ENCODE measurements at places on chromosomes 11 and 22.
A peak's percentile ranks its signal among the peaks of the same experiment; 100 is the strongest.

- no peak for DNase-seq
Measured at GRCh38 chr11:119415966-119416365, 7.0 kb downstream of the THY1 start.

DNA sequence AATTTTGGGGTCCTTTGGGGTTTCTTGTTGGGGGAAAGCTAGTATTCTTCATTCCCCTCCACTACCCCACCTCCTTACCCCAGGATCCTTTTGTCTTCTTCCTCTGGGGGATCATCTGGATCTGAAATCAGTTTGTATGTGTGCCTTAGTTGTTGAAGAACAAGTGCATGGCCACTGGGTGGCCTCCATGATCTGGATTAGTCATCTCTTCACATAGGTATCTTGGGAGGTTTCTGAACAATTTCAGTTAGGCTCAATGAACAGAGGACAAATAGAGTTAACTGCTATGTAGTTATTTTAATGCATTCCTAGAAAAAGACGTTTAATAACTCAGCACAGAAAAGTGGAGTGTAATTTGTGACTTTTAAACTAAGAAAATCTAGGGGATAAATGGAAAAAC, 7.1 kb upstream of the VWA5A start:
- no peak for DNase-seq

DNA sequence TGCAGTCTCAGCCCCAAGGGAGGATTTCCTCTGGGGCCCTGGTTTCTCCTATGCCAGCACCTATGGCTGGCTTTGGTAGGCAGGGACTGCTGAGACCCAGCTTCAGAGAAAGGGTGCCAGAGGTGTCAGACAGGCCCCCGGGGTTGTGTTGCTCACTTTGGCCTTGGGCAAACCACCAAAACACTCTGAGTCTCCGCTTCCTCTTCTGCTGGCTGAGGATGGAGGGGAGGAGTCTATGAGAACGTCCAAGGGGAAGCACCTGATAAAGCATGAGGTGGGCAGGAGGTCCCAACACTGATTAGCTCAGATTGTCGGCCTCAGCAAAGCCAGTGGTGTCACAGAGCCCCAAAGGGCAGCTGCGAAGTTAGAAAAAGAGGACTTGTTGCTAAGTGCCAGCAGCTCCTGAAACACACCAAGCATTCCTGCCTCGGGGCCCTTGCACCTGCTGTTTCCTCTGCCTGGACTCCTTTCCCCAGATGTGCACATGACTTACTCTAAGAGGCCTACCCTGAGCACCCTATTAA, 10.5 kb downstream of the SMTNL1 start:
- no peak for DNase-seq

- no peak for DNase-seq
Measured at GRCh38 chr22:20658433-20659222, 115.3 kb upstream of the SERPIND1 start.

DNA sequence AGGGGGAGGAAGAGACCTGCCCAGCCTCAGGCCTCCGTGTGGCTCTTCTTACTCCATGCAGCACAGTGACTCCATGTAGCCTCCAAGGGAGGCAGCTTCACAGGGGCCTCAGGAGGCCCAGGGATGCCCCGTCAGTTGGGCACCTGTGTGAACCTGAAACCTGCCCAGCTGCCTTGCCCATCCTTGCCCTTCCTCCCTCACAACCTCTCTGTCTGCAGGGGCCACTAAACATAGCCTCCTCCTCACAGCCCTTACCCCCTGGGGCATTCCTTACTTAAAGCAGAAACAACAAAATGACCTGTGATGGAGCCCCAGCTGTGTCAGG, 7.1 kb downstream of the LRRC32 start:
- DNase-seq: no peak

DNA sequence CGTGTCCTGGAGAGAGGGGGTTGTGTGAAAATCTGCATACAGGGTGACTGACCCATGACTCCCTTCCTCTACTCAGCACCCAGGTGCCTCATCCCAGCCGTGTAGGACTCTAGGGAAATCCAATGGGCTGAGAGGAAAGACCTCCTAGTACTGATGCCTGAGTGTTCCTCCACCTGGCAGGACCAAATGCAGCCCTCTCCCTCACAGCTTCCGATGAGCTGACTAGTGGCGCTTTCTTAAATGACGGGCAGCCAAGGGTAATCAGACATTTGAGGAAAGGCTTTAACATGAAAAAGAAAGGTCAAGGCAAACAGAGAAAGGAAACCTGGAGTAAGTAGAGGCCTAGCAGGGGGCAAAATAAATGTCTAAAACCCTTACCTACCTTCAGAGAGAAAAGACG, 5.0 kb upstream of the KCNJ1 start:
- no peak for DNase-seq

DNA sequence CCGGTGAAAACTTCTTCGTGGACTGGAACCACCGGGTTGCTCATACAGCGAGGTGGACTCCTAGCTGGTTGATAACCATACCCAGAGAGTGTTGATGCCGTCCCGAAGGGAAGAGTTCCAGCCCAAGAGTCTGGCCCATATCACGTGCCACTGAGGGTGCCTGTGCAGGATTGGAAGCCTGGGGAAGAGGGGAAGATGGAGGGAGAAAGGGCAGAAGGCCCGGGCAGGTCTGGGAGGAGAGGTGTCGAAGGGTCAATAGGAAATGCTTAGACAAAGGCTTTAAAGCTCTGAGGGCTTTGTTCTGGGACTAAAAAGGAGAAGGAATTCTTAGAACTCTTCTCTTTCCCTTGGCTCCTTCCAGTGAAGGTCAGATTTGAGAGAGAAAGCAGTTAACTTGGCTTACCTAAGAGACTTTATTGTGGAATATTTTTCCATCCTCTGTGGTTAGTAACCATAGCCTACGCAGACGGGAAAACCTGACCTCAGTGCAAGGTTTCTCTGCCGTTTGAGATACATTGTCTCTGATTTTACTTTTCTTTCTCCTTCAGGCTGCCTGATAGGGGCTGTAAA, 70.5 kb downstream of the JAM3 start:
- no peak for DNase-seq

DNA sequence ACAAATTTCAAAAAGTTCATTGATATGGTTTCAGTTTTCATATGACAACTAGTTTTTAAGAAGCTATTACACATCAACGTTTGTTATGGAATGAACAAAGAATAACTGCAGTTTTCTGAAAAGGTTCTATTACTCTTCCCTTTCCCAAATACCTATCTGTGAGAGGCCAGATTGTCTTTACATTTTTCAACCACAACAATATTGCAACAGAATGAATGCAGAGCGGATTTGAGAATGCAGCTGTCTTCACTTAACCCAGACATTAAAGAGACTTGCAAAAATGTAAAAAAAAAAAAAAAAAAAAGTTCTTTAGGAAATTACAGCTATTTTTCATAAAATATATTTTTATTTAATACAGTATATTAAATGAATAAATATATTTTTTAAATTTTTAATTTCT, 250.8 kb downstream of the DDX10 start:
- no peak for DNase-seq

- no peak for DNase-seq
Measured at GRCh38 chr11:57305523-57305922, 19.2 kb downstream of the TNKS1BP1 start.

DNA sequence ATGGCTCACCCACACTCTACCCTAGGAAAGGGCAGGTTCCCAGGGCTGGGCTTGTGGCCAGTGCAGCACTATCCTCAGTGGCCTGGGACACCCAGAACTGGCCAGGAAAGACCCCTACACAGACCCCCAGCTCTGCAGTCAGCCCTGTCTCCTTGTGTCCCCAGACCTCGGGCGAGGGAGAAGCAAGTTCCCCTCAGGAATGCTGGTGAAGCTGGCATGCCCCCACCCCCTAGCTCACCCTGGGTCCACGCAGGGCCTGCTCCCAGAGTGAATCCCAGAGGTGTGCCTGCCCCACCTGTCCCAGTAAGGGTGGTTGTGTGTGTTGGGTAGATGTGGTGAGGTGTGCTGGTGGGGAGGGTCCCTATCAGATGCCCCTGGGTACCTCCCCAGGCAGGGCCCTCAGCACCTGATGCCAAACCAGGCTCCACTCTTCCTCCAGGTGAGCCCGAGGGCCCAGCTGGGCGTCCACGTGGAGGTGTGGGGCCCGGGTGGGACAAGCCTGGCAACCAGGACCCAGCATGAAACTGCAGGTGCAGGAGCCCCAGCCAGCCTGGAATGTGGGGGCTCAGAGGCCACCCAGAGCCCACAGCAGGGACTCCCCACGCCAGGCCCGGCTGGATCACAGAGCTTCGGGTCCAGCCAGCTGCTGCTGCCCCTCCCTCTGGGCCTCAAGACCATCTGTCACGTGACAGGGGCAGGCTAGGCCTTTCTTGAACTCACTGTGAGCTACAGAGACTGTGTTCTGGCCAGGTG, 48.4 kb upstream of the KCNQ1OT1 start:
- no peak for DNase-seq

GRCh38 chr11:70400643-70401042, 2.3 kb downstream of the CTTN start:
- DNase-seq: no peak

GRCh38 chr11:70478166-70478890, 80.0 kb downstream of the CTTN start:
- DNase-seq: no peak

- no peak for DNase-seq
Measured at GRCh38 chr11:64058494-64058893, 22.8 kb downstream of the FLRT1 start.

GRCh38 chr11:84552791-84553190, 1074.4 kb downstream of the DLG2 start:
- DNase-seq: no peak

DNA sequence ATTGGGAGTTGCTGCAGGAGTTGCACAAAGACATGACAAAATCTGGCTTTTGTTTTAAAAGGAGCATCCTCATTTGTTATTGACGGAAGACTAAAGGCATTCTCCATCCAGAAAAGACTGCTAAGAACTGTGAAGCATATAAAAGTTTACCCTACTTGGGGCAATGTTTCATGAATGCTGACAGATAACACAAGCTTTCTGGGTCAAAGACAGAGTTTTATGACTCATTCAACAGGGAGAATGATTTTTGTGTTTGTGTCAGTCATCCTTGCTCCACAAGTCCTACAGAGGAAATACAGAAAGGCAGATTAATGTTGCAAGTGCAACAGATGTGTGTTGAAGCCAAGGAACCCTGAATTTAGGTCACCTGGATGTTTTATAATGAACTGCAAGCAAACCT, 2.5 kb downstream of the GLYATL1 start:
- DNase-seq: no peak

DNA sequence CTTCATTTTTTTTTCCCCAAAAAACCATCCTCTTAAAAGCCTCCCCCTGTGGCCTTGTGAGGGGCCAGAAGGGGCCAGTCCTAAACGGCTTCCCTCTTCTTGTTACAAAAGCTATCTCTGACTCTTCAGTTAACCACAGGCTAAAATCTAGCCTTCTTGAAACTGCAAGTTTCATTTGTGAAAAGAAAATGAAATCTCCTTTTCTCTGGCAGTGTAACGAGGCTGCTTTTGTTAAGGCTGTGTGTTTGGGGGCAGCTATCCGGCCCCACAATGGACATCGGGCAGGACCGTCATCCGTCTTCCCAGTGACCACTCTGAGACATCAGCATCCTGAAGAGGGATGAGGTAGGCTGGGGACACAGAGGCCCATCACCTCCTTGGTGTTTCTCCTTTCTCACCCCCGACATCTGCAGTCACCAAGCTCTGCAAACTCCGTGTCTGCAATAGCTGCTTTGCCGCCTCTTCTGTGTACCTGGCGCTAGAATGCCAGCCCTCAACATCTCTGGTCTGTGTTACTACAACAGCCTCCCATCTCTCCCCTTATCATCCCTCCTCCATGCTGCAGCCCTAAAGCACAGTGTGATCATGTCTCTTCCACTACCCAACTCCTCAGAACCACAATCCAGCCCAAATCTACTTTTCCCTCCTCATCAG, 94.0 kb downstream of the RCN1 start:
- DNase-seq: no peak

GRCh38 chr22:35998748-35999147, 29.9 kb downstream of the RBFOX2 start:
- DNase-seq: no peak

DNA sequence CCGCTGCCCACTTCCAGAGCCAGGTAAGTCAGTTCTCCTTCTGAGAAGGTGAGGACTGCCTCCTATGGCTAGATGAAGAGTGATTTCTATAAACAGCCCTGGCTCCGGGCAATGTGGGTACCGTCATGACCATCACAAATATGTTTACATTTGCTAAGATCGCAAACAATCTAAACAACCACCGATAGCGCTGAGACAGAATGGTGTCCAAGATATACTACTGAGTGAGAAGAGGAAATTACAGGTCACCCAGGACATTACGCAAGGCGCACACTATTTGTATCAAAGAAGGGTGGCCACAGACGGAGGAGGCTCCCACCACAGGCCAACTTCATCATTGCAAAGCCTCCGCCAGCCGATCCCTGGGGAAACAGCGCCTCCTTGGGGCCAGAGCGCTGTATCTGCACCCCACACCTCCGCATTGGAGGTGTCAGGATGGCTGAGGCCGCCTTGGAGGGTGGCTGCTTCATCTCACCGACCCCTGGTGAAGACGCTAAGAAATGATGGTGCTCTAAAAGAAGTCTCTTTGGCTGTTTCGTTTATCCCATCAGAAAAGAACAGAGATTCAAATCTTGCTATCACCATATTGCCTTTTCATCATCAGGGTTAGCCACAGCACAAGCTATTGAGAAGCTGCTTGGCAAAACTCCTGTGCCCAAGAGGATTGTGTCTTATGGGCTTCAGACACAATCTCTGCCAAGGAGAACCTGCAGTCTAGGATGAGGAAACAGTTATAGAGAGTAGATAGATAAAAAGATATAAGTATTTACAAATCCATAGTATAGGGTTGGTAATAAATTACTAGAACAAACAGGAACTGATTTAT, 12.3 kb upstream of the ASRGL1 start:
- peak; percentile 61 for DNase-seq

DNA sequence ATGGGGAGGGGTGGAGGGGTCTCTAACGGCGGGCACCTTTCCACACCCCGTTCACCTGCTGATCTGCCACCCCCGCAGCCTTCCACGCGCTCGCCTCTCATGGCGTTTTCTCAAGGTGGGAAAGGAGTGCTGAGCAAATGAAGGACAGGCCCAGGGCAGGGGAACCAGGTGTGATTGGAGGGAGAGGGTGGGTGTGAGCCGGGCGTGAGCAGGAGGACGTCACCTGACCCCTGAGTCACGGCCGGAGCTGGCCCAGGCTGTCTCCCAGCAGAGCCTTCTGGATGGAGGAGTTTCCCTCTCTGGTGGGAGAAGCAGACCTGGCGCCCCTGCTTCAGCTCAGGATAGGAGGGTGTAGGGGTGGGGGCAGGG, 14.0 kb upstream of the ARHGAP8 start:
- DNase-seq: no peak

GRCh38 chr11:73205661-73206343, 12.3 kb upstream of the P2RY2 start:
- no peak for DNase-seq

- no peak for DNase-seq
Measured at GRCh38 chr22:47328550-47329243, 566.2 kb downstream of the TBC1D22A start.

- DNase-seq: no peak
Measured at GRCh38 chr22:38531251-38531938, 25.3 kb upstream of the DDX17 start.
